NCI-H748 treated with DMSO at 0.1 percent for 48 hours (cell line): ENCODE measurements at places on chromosomes 2 and 18.
A peak's percentile ranks its signal among the peaks of the same experiment; 100 is the strongest.

- no peak for DNase-seq
Observed at GRCh38 chr2:201798252-201798913, 8.0 kb upstream of the CDK15 start.

- no peak for DNase-seq
Observed at GRCh38 chr18:27606741-27607140, 421.6 kb upstream of the CHST9 start.

- peak; percentile 44 for DNase-seq
Observed at GRCh38 chr2:67476809-67477790, 80.0 kb downstream of the ETAA1 start.

GRCh38 chr2:215825707-215826106 lies 187.6 kb downstream of the MREG start:
- no peak for DNase-seq

GRCh38 chr2:227849906-227850305 lies 21.5 kb upstream of the DAW1 start:
- DNase-seq: no peak

DNA sequence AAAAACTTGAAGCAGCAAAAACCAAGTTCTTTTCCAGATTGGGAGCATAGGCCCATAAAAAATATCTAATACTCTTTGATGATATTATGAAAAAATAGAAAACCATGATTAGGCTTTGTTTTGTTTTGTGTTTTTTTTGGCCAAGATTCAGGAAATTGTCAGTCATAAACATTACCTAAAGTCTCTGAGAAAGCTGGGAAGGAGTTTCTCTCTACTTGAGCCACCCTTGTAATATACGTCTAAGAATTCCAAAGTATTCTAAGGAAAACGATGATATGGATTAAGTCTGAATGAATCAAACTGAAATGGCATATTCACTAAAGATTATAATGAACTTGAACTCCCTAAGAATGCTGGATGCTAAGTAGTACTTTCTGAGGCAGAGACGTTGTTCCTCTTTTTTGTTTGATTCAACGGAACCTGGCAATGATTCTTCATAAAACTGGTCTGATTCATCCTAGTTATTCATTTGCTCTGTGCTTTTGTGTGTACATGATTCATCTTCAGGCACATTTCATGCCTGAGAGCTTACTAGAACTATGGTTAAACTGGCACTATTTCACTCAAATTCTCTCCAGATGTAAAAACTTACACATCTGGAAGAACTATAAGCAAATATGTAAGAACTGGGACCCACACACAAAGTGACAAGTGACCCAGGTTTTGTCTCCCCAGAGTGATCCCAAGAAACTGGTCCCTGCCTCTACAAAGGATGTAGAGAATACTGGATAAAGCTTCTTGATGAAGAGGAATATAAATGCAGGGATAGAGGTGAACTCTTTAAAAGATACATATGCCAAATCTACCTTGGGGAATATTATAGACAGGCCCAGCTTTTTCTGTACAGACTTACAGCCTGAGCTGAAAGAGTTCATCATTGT lies 159.7 kb downstream of the DOCK10 start:
- no peak for DNase-seq

DNA sequence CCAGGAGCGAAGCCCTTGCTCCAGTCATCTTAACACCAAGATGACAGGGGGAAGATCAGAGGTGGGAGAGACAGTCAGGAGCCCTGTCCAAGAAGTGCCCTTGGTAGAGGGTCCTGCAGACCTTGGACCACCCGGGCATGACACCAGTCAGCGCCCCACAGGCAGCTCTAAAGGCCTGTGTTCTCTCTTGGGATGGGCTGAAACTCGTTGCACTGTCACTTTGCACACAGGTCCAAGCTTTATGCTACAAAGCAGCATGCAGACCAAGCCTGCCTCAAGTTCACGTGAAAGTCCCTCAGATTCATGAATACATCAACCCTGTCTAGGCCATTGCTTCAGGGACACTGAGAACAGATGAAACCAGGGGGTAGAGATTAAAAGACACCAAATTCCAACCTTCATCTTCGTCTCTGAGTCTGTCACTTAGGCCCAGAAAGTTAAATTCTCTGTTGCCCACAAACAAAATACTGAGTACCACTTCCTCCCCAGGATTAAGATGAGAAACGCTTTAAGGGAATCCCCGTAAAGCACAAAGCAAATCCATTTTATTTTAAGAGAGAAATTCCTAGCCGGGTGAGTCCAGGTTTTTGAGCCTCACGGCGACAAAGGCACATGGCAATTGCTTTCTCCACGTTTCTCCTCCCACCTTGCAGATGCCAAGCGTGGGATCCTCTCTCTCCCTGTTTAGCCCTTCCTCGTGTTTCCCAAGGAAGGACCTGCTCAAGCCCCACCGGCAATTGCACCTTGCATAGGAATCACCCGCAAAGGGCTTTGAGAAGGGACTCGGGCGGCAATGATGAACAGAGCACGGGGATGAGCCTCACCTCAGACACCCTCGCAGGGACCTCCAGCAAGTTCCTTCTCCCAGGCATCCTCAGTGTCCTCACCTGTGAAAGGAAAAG lies 75.0 kb upstream of the ID2 start:
- no peak for DNase-seq

DNA sequence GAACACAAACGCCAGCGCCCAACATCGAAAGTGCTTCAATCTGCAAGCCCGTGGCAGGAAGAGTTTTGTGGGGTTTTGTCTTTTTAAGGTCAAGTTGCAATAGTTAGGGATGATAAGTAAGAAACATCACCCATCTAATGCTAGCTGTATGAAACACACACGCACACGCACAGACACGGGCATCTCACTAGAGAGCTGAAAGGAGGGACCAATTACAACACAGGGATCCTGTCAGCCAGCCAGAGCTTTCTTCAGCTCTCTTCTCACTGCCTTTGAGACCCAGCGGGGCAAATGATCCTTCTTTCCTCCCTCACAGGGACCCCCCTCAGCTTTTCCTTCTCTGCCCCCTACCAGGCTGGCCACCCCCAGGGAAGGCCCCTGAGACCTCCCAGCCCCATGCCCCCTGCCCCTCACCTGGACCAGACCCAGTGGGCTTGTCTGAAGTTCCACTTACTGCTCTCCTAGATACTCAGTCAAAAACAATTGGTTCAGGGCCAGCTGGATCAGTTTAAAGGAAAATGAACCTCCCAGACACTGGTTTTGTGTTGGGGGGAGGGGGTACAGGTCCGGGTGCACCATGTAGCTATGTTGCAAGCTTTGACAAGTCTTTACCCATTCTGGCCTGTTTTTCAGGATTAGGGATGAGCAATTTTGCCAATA lies 17.9 kb downstream of the CYP26B1 start:
- no peak for DNase-seq

DNA sequence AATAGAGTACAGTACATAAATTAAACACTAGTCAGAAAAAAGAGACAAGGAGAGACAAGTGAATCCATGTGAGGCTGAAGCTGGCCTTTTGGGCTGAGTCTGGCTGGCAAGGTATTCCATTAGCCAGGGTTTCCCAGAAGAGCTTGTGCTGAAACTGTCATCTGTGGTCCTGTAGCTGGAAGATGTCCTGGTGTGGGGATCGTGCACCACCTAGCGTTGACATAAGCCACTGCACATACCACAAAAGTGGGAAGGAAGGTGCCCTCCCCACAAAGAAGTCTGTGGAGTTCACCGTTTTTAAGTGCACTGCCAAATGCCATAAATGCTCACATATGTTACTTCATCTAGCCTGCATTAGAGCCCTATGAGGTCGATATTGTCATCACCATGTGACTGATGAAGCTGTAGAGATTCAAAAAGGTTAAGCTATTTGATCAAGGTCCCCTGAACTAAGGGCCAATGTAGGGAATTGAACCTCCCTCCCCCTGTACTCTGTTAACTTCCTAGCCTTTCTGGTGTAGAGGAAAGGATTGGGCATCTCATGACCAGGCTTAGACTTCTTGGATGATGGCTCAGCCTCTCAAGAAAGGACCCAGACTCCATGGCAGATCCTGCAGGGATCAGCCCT lies 31.9 kb upstream of the GALNT14 start:
- no peak for DNase-seq

- no peak for DNase-seq
Observed at GRCh38 chr2:69387770-69388481, 899 bp upstream of the GFPT1 start.

- no peak for DNase-seq
Observed at GRCh38 chr18:76363436-76364120, 131.5 kb downstream of the ZNF516 start.

DNA sequence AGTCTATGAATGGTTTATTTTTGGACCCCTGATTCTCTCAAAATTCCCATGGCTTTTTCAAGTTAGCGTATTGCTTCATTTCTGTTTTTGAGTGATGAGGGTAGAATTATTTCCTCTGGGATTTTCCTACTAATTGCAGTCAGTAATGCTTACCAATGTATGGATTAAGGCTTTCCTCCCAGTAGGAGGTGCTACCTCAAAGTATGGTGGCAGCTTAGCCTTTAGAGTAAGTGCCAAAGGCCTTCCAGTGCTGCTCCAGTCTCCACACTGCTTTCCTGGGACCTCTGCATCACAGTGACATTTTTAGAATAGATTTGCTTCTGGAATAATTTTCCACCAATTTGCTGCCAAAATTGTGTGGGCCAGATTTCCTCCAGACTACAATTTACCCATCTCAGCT lies 16.2 kb upstream of the SSB start:
- DNase-seq: no peak

GRCh38 chr2:241126771-241127202 lies 22.5 kb downstream of the PASK start:
- no peak for DNase-seq

- no peak for DNase-seq
Observed at GRCh38 chr2:205288686-205289085, 393.6 kb upstream of the NRP2 start.

DNA sequence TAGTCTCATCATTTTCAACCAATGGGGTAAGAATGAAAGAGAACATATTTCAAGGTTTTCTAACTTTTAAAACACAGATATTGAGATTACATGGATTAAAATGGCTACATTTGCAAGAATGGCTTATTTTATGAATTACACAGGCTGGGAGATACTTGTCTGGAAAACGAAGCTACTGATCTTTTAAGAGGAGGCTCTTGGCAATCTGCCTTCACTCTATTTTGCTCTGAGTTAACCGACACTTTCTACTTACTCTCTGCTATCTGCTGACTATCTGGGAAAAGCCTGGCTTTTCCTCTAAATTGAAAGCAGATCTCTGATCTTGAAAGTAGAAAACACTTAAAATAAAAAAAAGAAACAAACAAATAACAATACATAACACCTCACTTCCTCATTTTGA lies 325.4 kb upstream of the LINC00305 start:
- no peak for DNase-seq

- no peak for DNase-seq
Observed at GRCh38 chr18:10965119-10965518, 184.2 kb downstream of the PIEZO2 start.

GRCh38 chr2:95298486-95299111 lies 1.5 kb downstream of the KCNIP3 start:
- DNase-seq: no peak
